ENCODE measurements at places on chromosomes 6 and 20.
A peak's percentile ranks its signal among the peaks of the same experiment; 100 is the strongest.

GRCh38 chr6:146388736-146389364 is 154.8 kb upstream of the RAB32 start:
- DNase-seq = no peak

- DNase-seq = no peak
Observed at GRCh38 chr6:30202366-30202765, 10.8 kb downstream of the TRIM26 start.

DNA sequence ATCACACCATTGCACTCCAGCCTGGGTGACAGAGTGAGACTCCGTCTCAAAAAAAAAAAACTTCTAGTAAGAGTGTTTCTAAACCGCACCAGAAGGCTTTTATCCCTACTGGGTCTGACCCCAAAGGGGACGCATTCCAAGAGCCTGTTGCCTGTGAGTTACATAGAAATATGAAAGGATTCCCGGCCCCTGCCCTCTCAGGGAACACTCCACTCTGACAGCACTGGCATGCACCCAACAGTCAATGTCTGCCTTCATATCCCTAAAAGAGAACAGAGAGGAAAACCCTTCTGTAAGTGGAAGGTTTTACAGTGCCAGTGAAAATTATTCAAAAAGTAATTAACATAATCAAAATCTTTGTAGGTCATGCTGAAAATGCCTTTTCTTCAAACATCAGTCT is 117.1 kb upstream of the PTPRT start:
- DNase-seq = no peak

DNA sequence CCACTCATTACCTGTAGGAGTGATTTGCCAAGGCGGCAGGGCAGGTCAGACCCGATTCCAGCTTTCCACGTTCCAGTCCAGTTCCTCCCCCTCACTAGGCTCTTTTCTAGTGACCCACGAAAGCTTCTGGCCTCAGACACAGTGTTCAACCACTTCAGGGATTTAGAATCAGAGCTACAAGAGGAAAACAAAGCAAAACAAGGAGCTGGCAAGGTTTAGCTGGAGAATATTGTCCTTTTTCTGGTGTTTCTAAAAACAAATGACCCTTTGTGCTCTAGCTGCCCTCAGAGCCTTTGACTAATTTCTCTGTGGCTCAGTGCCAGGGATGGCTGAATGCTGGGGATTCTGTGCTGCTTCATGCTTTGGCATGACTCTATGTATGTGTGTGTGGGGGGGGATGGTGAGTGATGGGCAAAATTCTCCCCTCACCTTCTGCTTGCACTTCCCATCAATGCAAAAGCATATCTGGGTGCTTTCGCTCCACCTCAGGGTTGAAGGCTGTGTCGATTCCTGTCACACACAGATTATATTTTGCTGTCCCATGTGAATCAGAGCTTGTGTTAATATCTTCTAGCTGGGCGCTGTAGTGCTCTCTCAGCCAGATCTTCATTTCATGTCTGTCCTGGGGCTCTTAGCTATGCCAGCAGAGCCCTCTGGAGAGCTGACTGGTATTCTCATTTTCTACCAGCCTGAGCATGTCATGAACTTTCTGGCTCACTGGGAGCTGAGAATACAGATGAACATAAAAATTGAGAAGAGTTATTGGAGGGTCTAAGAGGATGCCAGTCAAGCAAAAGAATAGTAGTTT is 19.3 kb upstream of the NEDD9 start:
- no peak for DNase-seq

GRCh38 chr6:166626177-166627032 is 646 bp downstream of the RPS6KA2 start:
- peak; percentile 62 for DNase-seq

DNA sequence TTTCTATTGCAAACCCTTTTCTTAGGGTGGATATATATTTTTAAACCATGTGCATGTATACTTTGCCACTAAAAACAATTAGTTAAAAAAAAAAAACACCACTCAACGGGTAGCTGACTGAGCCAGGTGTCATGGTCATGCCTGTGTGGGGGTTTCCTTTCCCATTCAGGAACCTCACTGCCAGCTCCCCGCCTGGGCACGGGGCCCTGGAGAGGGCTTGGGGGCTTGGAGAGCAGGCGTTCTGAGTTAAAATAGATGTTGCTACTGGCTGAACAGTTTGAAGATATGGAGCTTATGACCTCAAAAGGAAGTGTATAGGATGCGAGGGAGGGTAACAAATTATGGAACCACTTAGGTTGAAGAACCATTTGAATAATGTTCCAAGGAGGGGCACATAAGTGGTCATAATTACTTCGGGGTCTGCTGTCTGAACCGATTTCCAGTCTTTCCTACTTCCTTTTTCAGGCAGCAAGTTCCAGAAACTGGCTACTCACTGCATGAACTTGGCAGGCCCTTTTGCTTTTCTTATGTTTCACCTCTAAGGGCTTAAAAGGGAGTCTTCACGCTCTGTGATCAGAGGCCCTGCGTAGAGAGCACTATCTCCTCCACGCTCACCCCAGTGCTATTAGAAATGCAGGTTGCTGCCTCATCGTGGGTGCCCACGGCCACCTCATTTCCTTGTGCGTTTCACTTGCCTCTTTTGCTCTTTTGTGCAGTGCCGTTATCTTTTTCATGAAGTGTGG is 9.9 kb downstream of the STX16 start:
- no peak for DNase-seq

GRCh38 chr6:128259730-128260685 is 260.4 kb downstream of the PTPRK start:
- DNase-seq = no peak

- peak; percentile 53 for DNase-seq
Observed at GRCh38 chr6:109282756-109283155, 99.5 kb downstream of the CD164 start.

DNA sequence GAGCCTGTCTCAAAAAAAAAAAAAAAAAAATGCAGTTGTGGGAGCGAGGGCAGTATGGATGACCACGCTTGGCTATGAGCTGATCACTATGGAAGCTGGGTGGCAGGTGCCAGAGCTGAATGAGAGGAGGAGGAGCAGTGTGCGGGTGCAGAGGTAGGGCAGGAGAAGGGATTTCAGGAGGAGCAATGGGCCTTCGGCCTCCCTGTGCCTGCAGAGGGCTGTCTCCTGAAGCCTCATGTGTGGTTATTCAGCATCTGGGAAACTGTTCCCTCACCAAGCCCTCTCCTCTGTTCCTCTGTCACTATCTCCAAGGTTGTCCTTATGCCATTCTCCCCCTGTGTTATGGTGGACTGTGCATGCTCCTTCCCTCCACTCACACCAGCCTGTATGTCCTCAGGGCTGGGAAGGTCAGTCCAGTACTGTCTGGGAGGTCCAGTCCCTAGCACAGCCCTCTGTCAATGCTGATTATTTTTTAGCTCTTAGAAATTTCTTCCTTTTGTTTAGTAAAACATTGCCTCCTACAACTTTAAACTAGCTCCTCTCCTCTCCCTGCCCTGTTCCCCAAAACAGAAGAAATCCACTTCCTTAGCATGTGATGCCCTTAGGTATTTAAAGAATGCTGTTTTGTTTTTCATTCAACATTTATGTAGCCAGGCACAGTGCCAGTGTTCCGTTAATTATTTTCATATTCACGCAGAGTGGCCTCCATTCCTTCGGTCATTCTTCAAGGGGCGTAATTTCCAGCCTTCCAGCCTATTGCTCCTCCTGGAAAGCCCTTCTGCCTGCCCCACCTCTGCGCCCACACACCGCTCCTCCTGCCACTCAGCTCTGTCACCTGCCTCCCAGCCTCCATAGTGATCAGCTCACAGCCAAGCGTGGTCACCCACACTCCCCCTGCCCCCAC is 48.9 kb downstream of the CNBD2 start:
- DNase-seq = no peak

- no peak for DNase-seq
Observed at GRCh38 chr20:9400171-9401025, 114.0 kb upstream of the LAMP5 start.

- peak; percentile 60 for DNase-seq
Observed at GRCh38 chr6:114108119-114109002, 137.4 kb upstream of the HDAC2 start.

DNA sequence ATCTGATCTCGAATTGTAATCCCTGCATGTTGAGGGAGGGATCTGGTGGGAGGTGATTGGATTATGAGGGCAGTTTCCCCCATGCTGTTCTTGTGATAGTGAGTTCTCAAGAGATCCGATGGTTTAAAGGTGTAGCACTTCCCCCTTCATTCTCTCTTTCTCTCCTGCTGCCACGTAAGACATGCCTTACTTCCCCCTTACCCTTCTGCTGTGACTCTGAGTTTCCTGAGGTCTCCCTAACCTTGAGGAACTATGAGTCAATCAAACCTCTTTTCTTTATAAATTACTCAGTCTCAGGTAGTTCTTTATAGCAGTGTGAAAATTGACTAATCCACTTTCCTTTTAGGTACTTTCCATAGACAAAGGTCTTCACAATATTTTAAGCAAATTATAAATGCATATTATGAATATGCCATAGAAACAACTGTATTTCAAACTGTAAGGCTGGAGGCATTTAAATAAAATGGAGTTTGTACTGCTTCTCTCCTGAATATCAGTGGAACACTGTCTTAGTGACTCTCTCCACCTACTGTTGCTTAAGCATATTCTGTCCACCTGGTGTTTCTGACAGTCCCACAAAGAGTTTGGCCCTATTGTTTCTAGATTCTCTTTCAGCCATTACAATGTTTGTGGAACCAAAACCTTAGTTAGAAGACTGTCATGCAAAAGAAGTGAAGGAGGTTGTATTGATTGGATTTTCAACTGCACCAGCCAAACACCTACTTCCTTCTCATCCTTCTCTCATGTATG is 24.3 kb upstream of the IL17A start:
- no peak for DNase-seq

- DNase-seq = no peak
Observed at GRCh38 chr6:3771407-3772011, 20.0 kb upstream of the PXDC1 start.

All from inflammatory macrophage (primary cell).